GOT3 (cell line): ENCODE measurements at places on chromosomes 2 and 18.

GRCh38 chr2:210963386-210963785 is 407.0 kb downstream of the CPS1 start:
- no peak for DNase-seq

GRCh38 chr18:34661464-34662087 is 48.5 kb upstream of the DTNA start:
- no peak for DNase-seq

DNA sequence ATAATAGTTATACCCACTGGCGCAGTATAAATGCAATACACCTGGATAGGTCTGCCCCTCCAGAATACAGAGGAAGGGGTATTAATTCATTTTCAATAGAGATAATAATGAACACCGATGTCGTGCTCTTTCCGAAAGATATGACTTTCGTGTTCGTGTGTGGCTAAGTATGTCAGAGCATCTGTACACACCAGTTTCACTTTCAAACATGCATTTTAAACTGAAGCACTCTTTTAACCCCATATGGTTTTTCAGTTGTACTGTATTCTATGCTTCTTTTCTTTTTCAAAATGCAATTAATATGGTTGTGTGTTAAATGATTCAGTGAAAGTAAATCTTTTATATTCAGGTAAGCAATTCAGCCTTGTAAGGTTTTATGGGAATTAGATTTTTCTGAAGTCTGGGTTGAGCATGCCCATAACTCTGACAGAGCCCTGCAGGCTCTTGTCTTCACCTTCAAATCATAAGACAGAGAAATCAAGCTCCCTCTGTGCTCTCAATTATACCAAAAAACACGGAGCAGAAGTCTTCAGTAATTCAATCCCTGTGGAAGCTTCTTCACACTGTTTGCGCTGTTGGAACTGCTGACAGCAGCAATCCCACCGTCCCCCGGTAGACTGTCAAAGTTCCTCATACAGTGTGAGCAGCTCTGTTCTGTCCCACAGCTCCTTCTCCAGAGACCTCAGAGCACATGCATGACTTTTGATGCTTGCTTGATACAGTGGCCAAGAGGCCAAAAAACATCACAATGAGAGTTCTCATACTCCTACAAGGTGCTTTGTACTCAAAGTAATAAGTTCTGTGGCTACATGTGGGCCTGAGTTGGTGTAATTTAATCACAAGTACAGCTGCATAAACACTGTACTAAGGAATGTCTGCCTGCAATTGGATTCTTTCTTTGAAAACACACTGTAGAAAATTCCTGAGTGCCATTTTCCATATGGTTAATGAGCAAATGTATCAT is 186.8 kb downstream of the ZNF521 start:
- no peak for DNase-seq

DNA sequence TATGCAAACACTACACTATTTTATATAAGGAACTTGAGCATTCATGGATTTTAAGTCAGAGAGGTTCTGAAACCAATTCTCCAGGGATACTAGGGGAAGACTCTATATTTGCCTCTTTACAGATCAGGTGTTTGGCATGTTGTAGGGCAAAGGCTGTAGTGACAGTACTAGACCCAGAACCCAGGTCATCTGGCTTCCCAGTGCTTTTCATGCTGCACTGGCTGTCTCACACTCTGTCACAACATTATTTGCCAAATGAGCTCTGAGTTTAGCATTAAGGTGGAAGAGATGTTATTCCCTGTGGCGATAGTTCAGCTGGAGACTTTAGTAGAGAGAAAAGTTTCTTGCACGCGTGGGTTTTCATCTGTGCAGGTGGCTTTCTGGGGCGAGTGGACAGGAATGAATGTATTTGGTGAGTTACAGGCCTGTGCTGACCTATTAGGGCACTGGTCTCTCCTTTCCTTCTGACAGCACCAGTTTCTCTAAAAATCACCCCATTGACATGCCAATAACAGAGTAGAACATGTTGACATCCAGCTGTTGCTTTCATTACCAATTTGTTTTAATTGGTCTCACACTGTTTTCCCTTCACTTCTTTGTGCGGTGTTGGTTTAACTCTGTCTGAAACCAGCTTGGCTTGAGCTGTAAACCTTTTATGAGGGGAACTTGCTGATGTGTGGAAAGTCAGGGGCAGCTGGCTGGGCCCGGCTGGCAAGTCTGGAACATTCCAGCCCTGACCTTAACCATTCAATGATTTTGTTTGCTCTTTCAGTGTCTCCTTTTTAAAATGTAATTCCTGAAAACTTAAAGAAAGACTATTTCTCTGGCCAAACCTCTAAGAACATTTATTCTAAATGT is 643.0 kb upstream of the FAM98A start:
- DNase-seq, result no peak

DNA sequence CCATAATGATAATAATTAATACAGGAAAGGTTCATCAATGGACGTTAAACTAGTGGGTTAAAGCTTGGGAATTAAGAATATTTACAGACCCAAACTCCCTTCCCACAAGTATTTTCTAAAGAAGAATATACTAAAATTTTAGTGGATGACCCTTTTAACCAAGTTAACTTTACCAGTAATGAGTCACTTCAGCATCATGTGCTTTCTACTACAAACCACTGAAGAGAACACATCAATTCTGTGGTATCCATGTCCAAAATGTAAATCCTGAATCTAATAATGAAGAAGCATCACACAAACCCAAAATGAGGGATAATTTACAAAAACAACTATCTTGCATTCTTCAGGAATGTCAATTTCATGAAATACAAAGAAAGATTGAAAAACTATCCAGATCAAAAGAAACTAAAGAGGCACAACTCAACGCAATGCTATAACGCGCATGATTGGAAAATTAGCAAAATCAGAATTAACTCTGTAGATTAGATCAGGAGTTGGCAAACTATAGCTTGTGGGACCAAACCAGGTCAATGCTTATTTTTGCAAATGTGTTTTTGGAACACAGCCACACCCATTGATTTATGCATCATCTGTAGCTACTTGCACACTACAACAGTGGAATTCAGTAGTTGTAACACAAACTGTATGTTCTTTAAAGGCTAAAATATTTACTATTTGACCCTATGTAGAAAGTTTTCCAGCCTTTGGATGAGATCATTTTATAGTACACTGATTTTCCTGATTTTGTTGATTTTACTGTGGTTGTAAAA is 27.5 kb downstream of the COPS8 start:
- no peak for DNase-seq

GRCh38 chr2:23478933-23479683 is 94.1 kb downstream of the KLHL29 start:
- DNase-seq, result no peak

DNA sequence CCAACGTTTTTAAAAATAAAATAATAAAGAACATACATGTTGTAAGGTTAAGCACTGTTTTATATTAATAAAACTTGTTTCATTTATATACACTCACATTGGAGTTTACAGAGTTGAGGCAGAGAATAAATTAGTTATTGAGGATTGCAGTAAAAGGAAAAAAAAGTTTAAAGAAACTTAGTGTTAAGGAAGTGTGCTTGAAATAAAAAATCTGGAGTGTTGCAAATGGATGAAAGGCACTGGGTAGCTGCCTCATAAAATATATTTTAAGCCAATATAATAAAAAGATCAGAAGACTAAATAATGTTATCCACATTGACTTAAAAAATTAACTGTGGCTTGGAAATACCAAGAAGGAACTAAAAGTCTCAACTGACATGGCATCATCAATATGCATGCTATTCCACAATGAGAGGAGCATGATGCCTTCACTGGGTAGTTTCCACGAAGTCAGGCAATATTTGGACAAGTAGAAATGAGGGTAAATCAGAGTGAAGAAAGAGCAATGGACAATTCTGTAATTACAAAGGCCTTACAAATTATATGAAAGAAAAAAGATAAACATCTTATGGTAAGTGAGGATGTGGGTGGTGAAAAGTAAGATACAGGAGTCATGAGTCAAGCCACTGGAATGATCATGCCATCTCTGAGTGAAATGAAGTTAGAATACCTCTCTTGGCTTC is 2.5 kb downstream of the GALNT3 start:
- no peak for DNase-seq

- no peak for DNase-seq
Observed at GRCh38 chr18:56639104-56639381, 651 bp upstream of the TXNL1 start.

DNA sequence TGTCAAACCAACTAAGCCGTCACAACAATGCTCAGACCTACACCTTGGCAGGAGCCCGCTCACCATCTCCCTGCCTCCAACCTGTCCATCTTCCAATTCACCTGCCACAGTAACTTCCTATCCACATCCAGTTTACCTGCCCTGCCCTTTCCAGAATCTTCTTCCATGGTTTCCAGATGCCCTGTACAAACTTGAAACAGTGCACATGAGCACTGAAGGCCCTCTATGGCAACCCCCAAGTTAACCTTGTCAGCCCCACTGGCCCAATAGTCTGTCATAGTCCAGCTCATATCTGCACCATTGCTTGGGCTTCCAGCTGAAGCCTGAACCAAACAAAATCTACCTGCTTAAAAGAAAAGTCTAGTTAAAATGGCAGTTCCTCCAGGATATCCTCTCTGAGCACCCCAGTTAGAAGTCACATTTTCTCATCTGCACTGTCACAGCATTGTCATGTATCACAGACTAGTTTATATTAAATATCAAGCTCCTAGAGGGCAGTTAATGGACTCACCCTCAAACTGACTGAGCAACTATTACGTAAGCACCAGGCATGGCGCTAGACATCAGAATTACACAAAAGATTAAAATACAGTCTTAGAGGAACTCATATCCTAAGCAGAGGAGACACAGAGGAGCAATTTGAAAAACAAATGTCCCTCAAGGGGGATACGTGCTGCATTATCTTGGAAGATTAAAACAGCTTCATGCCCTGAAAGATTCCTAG is 11.6 kb downstream of the NFE2L2 start:
- DNase-seq, result no peak

DNA sequence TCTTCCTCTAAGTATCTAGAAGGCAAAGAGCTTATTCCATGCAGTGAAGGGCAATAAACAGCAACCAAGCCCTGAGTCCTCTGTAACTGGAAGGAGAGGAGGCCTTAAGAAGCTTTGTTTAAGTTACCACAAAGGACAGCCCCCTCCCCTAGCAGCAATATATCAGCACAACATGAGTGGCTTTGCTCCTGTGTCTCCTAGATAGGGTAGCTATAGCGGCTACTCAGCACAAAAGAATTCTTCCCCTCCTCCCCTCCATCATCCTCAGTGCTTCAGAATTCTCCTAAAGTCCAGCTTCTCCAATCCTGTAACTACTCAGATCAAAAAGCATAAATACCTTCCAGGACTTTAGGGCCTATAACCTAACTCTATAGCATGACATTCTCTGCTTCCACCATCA is 16.5 kb downstream of the SUMO1 start:
- DNase-seq, result no peak
